A549 treated with RU486 at 1 μM for 4 hours (cell line): ENCODE measurements at places on chromosomes 6 and 20. TPM values are rescaled to one million over a fixed set of nuclear protein-coding genes. Genes with fewer than 3 reads are reported as not detected.

ENPP4 gene
- 0.29 to 0.41 TPM (median 0.29 TPM) in 4 of 5 replicates, not detected in the other for total RNA-seq

COL21A1 gene
- 0.43 to 1.5 TPM (median 0.72 TPM) in 5 replicates for total RNA-seq

OR2B6 gene
- total RNA-seq, result 0.20 to 0.21 TPM in 2 of 5 replicates, not detected in the others

DEFB129 gene
- not detected in 5 replicates for total RNA-seq

ARFGEF3 gene
- 0.33 to 0.61 TPM (median 0.56 TPM) in 5 replicates for total RNA-seq

HTR1B gene
- total RNA-seq, result 0.07 to 0.09 TPM in 2 of 5 replicates, not detected in the others

IER3 gene
- total RNA-seq, result 97.7 to 162 TPM (median 152 TPM) in 5 replicates

TMEM244 gene
- total RNA-seq, result not detected in 5 replicates

OOEP gene
- not detected in 5 replicates for total RNA-seq

CD83 gene
- 1.7 to 3.0 TPM (median 2.2 TPM) in 5 replicates for total RNA-seq

MEI4 gene
- not detected in 5 replicates for total RNA-seq

SDC4 gene
- total RNA-seq, result 119 to 141 TPM (median 134 TPM) in 5 replicates

CITED2 gene
- total RNA-seq, result 15.3 to 25.0 TPM (median 21.0 TPM) in 5 replicates

CDH4 gene
- total RNA-seq, result 5.7 to 9.4 TPM (median 7.8 TPM) in 5 replicates

YWHAB gene
- 195 to 207 TPM (median 204 TPM) in 5 replicates for total RNA-seq

ADGRF5 gene
- total RNA-seq, result not detected in 5 replicates

MAK gene
- total RNA-seq, result 0.10 to 0.21 TPM (median 0.14 TPM) in 5 replicates

UBE2C gene
- 226 to 288 TPM (median 250 TPM) in 5 replicates for total RNA-seq
